ENCODE measurements at places on chromosomes 1 and 21.

- DNase-seq, result no peak
Observed at GRCh38 chr21:38611277-38611676, 113.0 kb upstream of the ERG start.

DNA sequence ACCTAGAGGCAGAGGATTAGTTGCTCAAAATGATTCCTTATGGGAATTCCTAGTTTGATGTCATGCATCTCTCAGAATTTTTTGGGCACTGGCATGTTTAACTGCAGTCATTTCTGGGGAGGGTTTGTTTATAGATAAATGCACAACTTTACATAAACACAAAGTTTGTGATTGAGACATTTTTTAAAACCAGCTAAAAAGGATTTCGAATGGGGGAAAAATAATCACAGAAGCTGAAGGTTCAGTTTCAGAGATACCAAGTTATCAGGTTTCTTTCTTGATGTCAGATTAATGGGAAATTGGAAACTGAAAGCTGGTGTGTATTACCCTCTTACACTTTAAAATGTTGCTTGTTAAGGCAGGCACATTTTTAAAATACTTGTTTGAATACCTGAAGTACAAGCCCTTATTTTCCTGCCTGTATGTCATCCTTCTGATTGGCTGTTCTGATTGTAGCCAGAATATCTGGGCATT, 72.1 kb downstream of the DISP1 start:
- DNase-seq, result no peak

GRCh38 chr21:34613679-34614627, 960 bp downstream of the RCAN1 start:
- DNase-seq, result peak; percentile 15

GRCh38 chr1:154349121-154349520, 23.8 kb downstream of the ATP8B2 start:
- no peak for DNase-seq

GRCh38 chr1:228270032-228270431, 62.2 kb downstream of the OBSCN start:
- DNase-seq, result peak; percentile 78

- no peak for DNase-seq
Observed at GRCh38 chr1:2978691-2979190, 42.5 kb upstream of the ACTRT2 start.

DNA sequence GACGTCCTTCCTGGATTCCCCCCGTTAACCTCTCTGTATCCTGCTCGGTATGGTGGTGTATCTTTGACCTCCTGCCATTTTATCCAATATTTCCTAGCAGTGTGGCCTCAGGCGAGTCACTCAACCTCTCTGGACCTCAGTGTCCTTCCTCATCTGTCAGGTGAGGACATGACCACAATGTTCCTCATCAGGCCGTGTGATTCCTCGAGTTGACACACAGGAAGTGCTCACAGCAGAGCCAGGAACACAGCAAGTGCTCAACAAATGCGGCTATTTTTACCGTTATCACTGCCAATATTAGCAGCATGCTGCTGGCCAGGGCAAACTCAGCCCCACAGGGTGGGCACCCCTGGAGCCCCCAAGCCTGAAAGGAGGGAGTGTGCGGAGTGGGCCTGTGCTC, 450.2 kb downstream of the KIF26B start:
- peak; percentile 31 for DNase-seq

DNA sequence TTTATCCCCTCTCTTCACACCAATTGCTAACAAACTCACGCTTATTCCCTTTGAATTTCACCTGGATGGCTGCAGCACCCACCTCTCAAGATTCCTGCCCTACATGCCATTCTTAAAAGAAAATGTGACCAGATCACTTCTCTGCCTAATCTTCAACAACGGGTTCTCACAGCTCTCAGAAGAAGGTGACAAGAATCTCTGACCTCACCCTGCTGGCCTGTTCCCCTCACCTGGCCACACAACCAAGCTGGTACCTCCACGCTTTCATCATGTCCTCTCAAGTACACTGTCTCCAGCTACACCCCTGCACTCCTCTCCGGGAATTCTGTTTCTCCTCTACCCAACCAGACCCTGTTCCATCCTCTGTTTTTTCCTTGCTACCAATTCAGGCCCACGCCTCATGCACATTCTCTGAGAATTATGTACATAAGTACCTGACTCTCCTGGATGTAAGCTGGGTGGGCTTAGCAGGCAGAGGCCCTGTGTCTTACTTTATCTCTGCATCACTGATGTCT, 5.9 kb upstream of the LSS start:
- DNase-seq, result no peak

- DNase-seq, result peak; percentile 40
Observed at GRCh38 chr1:220767312-220768125, 19.2 kb upstream of the MTARC1 start.

GRCh38 chr1:6440198-6441126, 15.9 kb downstream of the ESPN start:
- DNase-seq, result no peak

- no peak for DNase-seq
Observed at GRCh38 chr1:19000065-19000464, 43.6 kb upstream of the IFFO2 start.

- DNase-seq, result peak; percentile 64
Observed at GRCh38 chr1:154478639-154479038, 23.4 kb upstream of the TDRD10 start.

- no peak for DNase-seq
Observed at GRCh38 chr1:86461482-86461881, 7.2 kb upstream of the CLCA1 start.

DNA sequence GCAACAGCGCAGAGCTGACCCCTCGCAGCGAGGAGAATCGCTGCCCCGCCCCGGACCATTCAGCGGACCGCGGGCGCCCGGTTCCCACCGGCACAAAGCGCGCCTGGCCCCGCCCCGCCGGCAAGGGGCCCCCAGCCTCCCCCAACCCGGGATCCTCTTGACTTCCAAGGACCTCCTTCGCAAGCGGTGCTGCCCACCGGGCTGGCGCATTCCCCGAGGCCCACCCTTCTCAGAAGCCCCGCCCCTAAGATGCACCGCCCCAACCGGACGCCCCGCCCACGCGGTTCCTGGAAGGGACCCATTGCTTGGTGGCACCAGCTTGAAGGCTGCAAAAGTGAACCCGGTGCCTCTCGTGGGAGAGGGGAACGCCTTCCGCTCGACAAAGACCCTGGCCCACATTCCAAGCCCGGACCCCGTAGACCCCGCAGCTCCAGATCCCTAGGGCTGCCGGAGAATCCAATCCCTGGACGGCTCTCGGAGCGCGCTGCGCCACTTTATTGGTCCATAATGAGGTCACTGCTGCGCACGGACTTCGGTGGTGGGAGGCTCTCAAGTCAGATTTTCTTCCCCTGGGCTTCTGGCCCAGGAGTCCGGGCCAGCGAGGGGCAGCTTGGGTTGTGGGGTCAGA, 2.0 kb downstream of the HES3 start:
- DNase-seq, result no peak

GRCh38 chr1:166489670-166490436, 323.1 kb upstream of the FAM78B start:
- DNase-seq, result peak; percentile 17

DNA sequence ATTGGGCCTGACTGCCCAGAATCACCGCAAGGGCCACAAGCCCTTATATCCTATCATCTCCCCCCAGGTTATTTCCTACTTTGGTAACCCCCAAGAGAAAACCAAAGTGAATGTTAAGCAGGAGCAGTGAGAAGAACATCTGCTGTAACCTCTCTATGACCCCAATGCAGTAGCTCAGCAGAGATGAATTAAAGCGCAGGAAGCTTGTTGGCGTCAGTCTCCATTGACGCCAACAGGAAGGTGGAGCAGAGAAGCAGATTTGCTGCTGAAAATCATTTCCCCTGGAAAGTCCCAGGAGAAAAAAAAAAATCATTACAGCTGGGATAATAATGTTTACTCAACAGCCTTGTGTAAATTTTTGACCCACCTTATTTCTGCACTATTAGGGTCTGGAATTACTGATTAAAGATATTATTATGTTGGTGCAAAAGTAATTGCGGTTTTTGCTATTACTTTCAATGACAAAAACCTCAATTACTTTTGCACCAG, 33.2 kb upstream of the FAM163A start:
- DNase-seq, result peak; percentile 92

- DNase-seq, result peak; percentile 31
Observed at GRCh38 chr1:217425422-217425821, 205.5 kb downstream of the GPATCH2 start.

- peak; percentile 85 for DNase-seq
Observed at GRCh38 chr1:41812051-41812450, 106.7 kb downstream of the HIVEP3 start.

- DNase-seq, result no peak
Observed at GRCh38 chr1:103254691-103255090, 146.4 kb upstream of the COL11A1 start.

DNA sequence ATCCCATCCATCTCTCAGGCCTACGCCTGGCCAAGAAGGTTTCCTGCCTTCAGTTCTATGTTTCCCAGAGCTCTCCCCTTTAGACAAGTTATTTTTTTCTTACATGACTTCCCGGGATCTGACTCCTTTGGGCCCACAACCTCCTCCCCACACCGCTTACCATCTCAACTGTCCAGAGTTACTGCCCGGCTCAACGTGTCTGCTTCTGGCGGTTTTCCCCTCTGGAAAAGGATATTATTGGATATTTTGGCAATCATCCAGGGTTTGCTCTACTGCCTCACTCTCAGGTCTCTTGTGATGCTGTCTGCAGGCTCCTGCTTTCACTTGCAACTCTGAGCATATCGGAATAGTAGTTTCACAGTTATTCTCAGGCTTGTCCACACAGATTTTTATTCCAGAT, 318.2 kb upstream of the CAMK1G start:
- DNase-seq, result no peak

DNA sequence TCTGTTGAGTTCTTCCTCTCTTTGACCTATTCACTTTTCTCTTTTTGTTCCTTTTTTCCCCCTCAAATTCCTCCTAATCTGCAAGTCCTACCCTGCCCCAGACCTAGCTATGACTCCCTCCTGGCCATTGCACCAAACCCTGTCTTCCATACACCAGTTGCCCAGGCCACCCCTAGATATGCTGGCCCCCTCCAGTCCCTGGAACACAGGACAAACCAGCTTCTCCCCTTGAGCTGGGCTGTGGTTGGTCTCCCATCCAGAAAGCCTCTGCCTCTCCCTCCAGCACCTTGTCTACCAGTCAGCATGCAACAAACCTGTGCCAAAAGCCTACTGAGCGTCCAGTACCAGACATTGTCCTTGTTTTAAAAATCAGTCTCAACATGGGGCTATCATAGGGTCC, 59.4 kb downstream of the ELK4 start:
- DNase-seq, result no peak

DNA sequence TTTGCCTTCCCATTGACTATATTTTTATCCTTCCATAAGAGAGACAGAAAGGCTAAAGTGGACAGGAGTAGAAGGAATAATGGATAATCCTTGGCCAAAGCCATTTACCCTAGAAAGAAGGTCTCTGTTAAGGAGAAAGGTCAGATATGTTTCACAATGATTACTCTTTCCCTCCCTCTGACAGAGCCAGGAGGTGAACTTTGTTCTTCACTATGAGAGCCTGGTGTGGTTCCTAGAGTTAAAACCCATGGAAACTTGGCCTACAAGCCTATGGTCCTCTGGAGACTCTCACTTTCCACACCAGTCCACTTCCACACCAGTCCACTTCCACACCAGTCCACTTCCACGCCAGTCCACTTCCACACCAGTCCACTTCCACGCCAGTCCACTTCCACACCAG, 479.9 kb upstream of the ZP4 start:
- no peak for DNase-seq

- peak; percentile 7 for DNase-seq
Observed at GRCh38 chr1:5845376-5845775, 146.8 kb downstream of the NPHP4 start.

DNA sequence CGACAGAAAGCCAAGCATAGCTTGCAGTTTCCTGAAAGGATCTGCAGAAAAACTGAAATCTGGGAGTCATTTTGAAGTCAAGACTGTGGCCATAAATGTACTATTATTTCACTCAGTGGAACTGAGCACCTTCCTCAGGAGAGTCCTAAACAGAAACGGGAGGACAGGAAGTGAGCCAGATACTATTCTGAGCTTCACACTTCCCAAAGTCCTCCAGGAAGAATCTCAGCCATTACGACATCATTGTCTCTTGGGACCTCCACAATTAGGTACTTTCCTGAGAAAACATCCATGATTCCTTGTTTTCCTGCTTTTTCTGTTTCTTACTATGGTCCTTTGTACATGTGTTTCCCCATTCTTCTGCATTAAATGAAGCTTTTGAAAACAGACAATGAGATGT, 299.2 kb upstream of the USP25 start:
- peak; percentile 49 for DNase-seq

- DNase-seq, result peak; percentile 85
Observed at GRCh38 chr1:115282807-115283208, 55.2 kb downstream of the NGF start.

DNA sequence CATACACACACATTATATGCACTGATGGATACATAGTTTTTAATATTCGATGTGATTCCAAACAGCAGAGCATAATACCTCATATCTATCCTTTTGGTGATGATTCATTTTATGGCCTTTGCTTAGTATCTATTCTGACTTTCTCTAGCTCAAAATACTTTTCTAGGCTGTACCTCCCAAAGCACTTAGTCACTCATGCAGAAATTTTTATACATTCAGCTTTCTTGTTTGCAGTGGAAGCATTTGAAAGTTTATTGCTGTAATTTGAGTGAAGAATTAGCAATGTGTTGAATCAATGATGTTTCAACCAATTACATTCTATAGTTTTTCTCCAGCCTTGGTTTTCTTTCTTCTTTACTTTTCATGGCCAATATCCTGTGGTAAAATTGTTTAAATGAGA, 66.7 kb downstream of the LBR start:
- DNase-seq, result no peak

GRCh38 chr1:229221106-229222019, 49.5 kb upstream of the RAB4A start:
- DNase-seq, result peak; percentile 59

GRCh38 chr1:215905493-215906115, 338.5 kb downstream of the KCTD3 start:
- DNase-seq, result no peak

DNA sequence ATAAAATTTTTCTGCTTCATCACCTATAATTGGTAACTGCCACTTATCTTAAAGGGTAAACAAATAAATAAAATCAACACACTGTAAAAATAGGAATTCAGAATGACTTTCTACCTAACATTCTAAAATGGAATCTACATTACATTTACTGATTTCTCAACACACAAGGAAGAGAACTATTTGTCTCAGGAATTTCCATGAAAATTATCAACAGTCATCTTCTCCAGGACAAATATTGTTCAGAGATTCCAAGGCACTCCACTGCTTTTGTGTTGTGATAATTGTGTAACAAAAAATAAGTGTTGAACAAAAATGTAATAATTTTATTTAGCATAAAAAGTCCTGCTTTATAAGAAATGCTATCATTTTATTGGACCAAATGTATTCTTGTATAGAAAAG, 7.3 kb downstream of the ODF2L start:
- DNase-seq, result peak; percentile 15

DNA sequence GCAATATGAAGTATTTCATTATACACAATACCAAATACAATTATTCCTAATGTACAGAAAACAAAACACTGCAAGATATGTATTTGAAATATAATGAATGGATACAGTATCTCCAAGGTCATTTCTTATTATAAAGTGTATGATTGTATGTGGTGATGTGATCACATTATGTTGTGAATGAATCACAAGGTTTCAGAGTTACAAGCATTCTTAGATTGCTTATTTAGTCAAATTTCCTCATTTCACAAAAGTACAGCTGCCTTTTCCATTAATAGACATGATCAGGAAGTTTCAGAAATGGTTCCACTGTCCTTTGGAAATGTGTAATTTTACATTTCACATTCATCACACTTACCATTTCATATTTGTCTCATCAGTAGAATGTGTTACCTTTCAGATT, 28.3 kb upstream of the NEK7 start:
- DNase-seq, result peak; percentile 65

All from cardiac fibroblast (primary cell).